Upper lobe of left lung (tissue), 6 donors: ENCODE measurements at places on chromosomes 11 and 22. TPM values are rescaled to one million over a fixed set of nuclear protein-coding genes. Genes with fewer than 3 reads are reported as not detected.

Gene KCNJ4
- not detected for total RNA-seq

DNA sequence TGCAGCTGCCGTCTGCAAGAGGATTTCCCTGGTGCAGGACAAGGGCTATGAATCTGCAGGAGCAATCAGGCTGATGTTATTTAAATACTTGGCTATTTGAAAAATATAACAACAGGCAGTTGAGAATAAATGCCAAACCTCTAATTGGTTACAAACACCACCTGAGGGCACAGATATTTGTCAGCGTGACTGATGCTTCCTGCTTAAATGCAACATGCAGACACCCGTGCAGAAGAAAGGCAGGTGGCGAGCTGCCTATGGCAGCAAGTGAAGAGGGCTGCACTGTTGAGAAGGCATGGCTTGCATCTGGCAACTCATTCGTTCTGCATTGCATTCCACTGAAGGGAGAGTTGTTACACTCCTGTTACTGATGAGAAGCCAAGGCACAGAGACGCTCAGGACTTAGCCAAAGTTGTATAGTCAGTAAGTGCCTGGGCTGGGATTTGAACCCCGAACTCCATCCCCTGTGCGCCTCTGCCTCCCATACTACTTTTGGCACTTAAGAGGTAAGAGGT lies 350.6 kb downstream of the TENM4 start:
- no peak overlapping the region for H3K27ac ChIP-seq
- no peaks in the 10 kb centered on the region for H3K4me1 ChIP-seq
- H3K27me3 ChIP-seq = no peaks in the 10 kb centered on the region

- no peak overlapping the region for H3K4me3 ChIP-seq
- peaks cover 41% of the 10 kb centered on the region for H3K36me3 ChIP-seq
- no peaks in the 10 kb centered on the region for H3K4me1 ChIP-seq
- H3K27me3 ChIP-seq = no peaks in the 10 kb centered on the region
- DNase-seq = no peak
- H3K27ac ChIP-seq = no peak overlapping the region
These were observed 23.8 kb downstream of the DRD4 start for GRCh38 chr11:660681-661444.

- no peak overlapping the region for H3K4me3 ChIP-seq
- DNase-seq = no peak
- no peak overlapping the region for H3K27ac ChIP-seq
- H3K27me3 ChIP-seq = no peaks in the 10 kb centered on the region
- H3K4me1 ChIP-seq = peaks cover 3% of the 10 kb centered on the region
These were observed 13.3 kb downstream of the ACCS start for GRCh38 chr11:44079376-44079775.

GRCh38 chr22:49517667-49518185 lies 309.9 kb downstream of the BRD1 start:
- H3K36me3 ChIP-seq = no peaks in the 10 kb centered on the region
- H3K27me3 ChIP-seq = no peaks in the 10 kb centered on the region
- no peak overlapping the region for H3K27ac ChIP-seq
- no peak overlapping the region for H3K4me3 ChIP-seq

- H3K27ac ChIP-seq = no peak overlapping the region
- peaks cover 7% of the 10 kb centered on the region for H3K36me3 ChIP-seq
- H3K4me3 ChIP-seq = no peak overlapping the region
These were observed 86.7 kb upstream of the RASSF10 start for GRCh38 chr11:12922418-12922817.

- H3K36me3 ChIP-seq = no peaks in the 10 kb centered on the region
- no peak overlapping the region for H3K27ac ChIP-seq
- no peaks in the 10 kb centered on the region for H3K27me3 ChIP-seq
- no peaks in the 10 kb centered on the region for H3K4me1 ChIP-seq
- no peak overlapping the region for H3K4me3 ChIP-seq
These were observed 21.3 kb upstream of the NCF4 start for GRCh38 chr22:36839356-36840073.
